ENCODE measurements at places on chromosomes 7 and 10.
A peak's percentile ranks its signal among the peaks of the same experiment; 100 is the strongest.

GRCh38 chr7:68187532-68187931 lies 1190.9 kb downstream of the TYW1 start:
- no peak for DNase-seq

- DNase-seq: no peak
Measured at GRCh38 chr7:75982306-75983064, 11.9 kb downstream of the TMEM120A start.

GRCh38 chr10:42982891-42983506 lies 93.9 kb upstream of the RET start:
- no peak for DNase-seq

DNA sequence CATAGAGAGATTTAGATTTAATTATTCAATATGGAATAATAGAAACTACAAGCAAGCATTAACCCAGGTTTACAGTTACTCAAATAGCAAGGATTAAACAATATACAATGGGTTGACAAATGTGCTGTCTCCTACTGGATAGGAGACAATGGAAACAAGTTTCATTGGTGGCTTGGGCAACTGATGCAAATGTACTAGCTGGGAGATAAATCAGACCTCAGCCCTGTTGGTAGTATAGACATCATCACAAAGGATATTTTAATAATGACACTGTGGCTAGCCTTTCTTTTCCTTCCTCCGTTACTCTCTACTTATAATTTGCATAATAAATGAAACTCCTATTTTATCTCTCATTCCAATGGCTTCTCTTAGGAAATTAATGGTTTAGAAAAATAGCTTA lies 96.5 kb upstream of the DKK1 start:
- no peak for DNase-seq

- no peak for DNase-seq
Measured at GRCh38 chr7:15582773-15583172, 21.0 kb upstream of the AGMO start.

DNA sequence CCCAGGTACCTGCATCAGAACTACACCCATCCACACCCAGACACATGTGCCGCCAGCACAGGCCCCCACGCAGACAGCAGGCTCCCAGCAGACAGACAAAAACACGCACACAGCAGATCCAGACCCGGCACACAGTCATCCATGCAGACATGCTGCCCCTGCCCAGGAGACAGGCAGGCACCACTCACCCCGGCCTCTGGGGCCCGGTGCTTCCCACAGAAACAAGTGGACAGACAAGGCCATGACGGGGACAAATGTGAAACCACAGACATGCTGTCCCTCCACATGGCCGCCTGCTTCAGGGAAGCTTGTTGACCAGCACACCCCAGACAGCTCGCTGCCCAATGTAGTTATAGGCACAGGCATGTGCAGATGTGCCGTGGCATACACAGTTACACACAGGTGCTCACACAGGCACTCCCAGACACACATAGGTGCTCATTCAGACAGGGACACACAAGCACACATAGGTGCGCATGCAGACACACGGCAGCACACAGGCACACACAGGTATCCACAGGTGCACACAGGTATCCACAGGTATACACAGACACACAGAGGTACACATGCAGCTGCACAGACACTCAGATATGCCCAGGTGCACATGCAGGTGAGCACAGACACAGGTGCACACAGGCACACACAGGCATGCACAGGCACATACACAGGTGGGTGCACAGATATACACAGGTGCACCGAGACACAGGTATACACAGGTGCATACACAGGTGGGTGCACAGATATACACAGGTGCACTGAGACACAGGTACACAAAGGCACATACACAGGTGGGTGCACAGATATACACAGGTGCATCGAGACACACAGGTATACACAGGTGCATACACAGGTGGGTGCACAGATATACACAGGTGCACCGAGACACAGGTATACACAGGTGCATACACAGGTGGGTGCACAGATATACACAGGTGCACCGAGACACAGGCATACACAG lies 10.5 kb upstream of the SCART1 start:
- DNase-seq: no peak

DNA sequence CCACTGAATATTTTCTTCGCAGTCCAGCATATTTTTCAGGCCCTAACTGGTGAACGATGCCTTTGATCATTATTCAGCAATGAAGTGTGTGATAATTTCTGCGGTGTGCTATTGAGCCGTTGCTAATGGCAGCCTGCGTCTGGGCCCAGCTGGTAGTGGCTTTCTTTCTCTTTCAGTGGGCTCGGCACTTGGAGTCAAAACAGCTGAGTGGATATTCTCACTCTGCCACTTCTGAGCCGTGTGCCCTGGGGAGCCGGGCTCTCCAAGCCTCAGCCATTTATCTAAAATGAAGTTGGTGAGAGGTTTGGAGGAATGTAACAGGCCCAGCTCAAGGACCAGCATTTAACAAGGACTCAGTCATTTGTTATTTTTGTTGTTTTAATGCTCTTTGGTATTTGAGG lies 87.5 kb upstream of the IFRD1 start:
- DNase-seq: no peak

DNA sequence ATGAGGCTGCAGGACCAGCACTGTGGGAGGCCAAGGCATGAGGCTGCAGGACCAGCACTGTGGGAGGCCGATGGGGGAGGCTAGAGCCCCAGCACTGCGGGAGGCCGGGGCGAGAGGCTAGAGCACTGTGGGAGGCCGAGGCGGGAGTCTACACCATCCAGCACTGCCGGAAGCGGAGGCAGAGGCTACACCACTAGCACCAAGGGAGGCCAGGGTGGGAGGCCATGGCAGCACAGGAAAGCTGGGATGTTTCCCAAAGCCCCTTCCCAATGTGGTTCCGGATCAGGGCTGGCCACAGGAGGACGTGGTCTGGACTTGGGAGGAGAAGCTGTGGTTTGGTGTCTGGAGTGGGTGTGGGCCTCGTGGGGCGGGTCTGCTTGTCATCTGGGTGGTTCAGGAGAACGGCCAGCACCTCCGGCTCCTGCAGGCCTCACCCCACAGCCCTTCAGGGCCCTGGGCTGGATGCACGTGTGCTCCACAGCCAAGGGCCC lies 43.6 kb downstream of the PDGFA start:
- no peak for DNase-seq

DNA sequence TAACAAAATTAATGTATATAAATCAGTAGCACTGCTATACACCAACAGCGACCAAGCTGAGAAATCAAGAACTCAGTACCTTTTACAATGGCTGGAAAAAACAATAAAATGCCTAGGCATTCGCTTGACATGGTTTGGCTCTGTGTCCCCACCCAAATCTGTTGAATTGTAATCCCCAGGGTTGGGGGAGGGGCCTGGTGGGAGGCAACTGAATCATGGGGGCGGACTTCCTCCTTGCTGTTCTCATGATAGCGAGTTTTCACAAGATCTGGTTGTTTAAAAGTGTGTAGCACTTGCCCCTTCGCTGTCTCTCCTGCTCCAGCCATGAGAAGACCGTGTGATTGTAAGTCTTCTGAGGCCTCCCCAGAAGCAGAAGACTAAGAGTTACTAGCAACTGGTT lies 8.6 kb downstream of the ZNF786 start:
- no peak for DNase-seq

DNA sequence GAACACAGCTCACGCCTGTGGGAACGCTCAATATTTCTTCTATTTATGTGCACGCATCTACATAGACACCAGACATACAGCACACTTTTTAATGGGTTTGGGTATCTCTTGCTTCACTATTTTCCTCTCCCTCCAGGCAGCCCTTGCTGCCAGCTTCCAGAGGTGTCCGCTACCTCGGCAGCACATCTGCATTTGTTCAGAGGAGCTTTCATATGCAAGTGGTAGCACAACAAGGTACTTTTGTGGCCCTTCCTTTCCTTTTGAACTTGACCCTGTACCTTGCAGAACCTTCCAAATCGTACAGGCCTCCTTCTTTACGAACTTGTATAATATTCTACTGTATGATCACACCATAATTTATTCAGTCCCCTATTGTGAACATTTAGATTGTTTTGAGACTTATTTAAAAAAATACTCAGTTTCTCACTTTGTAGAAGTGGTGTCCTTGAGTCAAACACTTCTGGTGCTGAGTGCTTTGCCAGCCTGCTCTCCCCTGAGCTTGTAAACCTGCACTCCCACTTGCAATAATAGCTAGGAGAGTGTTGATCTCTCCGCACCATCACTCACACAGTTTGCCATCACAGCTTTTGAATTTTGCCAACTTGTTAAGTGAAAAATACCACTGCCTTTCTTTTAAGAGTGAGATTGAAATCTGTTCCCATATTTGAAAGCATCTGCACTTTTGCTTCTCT lies 106.0 kb upstream of the ZNF32 start:
- DNase-seq: no peak

GRCh38 chr10:81978238-81978637 lies 103.2 kb downstream of the NRG3 start:
- DNase-seq: peak; percentile 0

GRCh38 chr10:127999297-128000129 lies 92.6 kb downstream of the PTPRE start:
- DNase-seq: no peak

- DNase-seq: no peak
Measured at GRCh38 chr7:140657891-140658290, 14.9 kb upstream of the ADCK2 start.

- DNase-seq: no peak
Measured at GRCh38 chr7:49424109-49424508, 349.3 kb upstream of the VWC2 start.

DNA sequence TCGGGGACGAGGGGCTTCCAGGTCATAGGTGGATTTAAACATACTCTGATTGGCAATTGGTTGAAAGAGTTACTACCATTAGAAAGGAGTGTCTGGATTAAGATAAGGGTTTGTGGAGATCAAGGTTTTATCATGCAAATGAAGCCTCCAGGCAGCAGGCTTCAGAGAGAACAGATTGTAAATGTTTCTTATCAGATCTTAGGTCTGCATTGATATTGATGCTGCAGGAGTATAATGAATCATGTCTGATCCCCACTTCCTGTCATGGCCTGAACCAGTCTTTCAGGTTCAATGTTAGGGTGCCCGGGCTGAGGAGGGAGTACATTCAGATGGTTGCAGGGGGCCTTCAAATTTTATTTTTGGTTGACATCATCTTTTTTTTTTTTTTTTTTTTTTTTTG lies 51.4 kb downstream of the SH3PXD2A start:
- DNase-seq: no peak

DNA sequence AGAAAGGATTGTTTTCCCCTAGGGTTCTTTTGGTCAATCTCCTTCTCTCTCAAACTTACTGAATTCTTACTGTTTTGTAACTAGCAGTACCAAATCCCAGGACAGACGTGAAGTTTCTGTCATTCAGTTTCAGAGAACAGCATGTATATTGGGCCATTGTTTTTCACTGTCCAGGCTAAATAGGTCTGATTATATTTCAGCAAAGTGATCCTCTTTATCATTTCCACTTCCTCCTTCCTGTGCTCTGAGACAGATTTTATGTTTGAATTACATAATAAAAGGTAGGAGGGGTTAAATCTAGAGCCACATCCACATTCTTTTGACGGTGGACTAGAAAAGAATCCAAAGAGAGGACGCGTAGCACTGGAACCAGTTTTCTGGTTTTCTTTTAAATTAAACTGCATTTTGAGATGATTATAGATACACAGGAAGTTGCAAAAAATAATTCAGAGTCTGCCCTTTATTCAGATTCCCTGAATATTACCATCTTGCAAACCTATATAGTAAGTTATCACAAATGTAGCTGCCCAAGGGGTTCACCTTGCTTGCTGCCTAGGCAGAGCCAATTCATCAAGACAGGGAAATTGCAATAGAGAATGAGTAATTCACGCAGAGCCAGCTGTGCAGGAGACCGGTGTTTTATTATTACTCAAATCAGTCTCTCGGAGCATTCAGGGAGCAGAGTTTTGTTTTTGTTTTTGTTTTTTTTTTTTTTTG lies 40.1 kb downstream of the AKR1E2 start:
- no peak for DNase-seq

GRCh38 chr10:77249901-77250459 lies 387.6 kb downstream of the KCNMA1 start:
- DNase-seq: no peak

DNA sequence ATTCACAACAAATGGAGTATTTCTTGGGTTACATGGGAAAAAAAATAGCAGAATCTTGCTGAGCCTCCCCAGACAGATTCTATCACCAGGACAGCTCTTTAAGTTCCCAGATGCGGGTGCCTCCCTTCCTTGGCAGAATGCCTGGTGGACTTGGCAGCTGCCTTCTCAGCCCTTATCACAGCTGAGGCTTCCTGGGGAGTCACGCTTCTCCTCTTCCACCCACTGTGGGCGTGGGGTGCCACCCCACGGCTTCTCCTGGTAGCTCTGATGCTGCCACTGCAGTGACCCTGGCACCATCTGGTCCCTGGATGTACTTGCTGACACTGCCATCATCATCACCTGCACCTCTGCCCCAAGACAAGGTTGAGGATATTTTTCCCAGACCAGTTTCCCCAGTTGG lies 16.2 kb upstream of the NME8 start:
- DNase-seq: no peak

DNA sequence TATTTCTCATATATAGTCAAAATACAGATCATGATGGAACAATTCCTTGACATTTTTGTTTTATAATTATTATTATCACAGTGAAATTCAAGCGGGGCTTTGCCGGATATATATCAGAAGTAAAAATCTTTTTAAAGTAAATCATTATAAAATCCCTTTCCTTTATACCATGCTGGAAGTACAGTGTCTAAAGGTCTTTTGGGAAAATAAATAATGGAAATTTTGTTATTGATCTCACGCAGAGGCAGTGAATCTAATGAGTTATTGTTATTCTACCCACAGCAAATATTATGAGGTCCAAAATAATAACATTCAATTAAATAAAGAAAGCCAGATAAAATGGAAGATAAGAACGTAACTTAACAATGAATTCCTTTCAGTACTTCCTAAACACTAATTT lies 33.8 kb downstream of the GFRA1 start:
- no peak for DNase-seq

- no peak for DNase-seq
Measured at GRCh38 chr7:96636342-96636860, 73.2 kb downstream of the SEM1 start.

- peak; percentile 80 for DNase-seq
Measured at GRCh38 chr7:24755541-24756407, 1.5 kb downstream of the GSDME start.

GRCh38 chr7:51977913-51978312 lies 661.3 kb upstream of the COBL start:
- no peak for DNase-seq

DNA sequence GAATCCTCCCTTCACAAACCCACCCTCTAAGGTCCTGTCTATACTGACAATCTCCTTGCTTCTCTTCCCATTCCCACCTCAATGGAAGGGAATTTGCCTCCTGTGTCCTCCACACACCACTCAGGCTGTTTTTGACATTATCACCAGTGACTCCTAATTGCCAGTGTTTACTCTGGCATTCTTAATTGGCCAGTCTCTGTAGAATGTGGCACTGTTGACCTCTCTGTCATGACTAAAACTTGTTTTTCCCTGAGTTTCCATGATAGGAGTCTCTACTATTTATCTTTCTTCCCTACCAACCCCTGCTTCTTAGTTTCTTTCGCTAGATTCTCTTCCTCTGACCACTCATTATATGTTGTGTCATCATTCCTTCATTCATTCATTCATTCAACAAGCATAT lies 12.1 kb downstream of the SLC16A12 start:
- DNase-seq: no peak

- no peak for DNase-seq
Measured at GRCh38 chr10:128871671-128872231, 595.3 kb upstream of the MGMT start.
